Aorta (tissue), 5 donors: ENCODE measurements at places on chromosomes 6 and 20. TPM values are rescaled to one million over a fixed set of nuclear protein-coding genes. Genes with fewer than 3 reads are reported as not detected.

Gene ATF6B
- 56.2 TPM for total RNA-seq

Gene RNF144B
- 35.9 TPM for total RNA-seq

Gene HDAC2
- total RNA-seq = 57.1 TPM

Gene NKAIN4
- total RNA-seq = not detected

Gene KCNS1
- total RNA-seq = not detected

Gene C6orf163
- total RNA-seq = 5.6 TPM

Gene SMLR1
- total RNA-seq = not detected

Gene C6orf118
- not detected for total RNA-seq

Gene TASP1
- 32.8 TPM for total RNA-seq

Gene CFAP61
- total RNA-seq = 0.91 TPM

Gene NQO2
- total RNA-seq = 23.2 TPM

Gene MATN4
- 0.69 TPM for total RNA-seq

Gene PRICKLE4
- 3.5 TPM for total RNA-seq

Gene OOEP
- total RNA-seq = 0.39 TPM

Gene SPEF1
- total RNA-seq = not detected

Gene FOXA2
- not detected for total RNA-seq

Gene POLH
- 15.2 TPM for total RNA-seq

Gene CDH22
- total RNA-seq = not detected

Gene NRM
- total RNA-seq = 15.0 TPM

Gene DYNLT2
- 1.2 TPM for total RNA-seq

Gene RAB22A
- total RNA-seq = 26.8 TPM

Gene SLPI
- 151 TPM for total RNA-seq

Gene TCF19
- total RNA-seq = 8.3 TPM

Gene NTSR1
- not detected for total RNA-seq

Gene CALHM4
- total RNA-seq = not detected

Gene HRH3
- not detected for total RNA-seq

Gene EDN1
- total RNA-seq = 3.4 TPM

Gene MOXD1
- total RNA-seq = 1.0 TPM

Gene DCBLD1
- 13.2 TPM for total RNA-seq

Gene PRR18
- total RNA-seq = not detected

Gene PSMB9
- 24.9 TPM for total RNA-seq

Gene MYLK4
- total RNA-seq = 1.7 TPM

Gene THBS2
- 700 TPM for total RNA-seq

Gene CAP2
- 21.2 TPM for total RNA-seq

Gene MAPK14
- total RNA-seq = 62.0 TPM
